ENCODE measurements at places on chromosomes 12 and 14.
A peak's percentile ranks its signal among the peaks of the same experiment; 100 is the strongest.

DNA sequence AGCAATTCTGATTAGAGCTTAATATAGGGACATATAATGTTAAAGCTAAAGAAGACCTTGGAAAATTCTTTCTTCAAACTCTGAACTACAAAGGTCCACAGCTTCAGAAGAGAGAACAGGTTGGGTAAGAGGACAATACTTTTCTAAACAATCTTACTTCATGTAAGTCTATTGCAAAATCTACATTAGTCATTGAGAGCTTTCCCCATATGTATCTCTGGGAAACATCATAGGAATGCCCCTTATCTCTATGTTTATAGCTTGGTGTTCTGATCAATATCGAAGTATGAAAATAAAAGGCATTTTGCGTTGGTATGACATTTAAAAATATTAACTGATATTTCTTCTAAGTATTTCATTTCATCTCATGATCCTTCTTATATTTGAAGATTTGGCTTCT is 962.6 kb downstream of the AACS start:
- no peak for DNase-seq

DNA sequence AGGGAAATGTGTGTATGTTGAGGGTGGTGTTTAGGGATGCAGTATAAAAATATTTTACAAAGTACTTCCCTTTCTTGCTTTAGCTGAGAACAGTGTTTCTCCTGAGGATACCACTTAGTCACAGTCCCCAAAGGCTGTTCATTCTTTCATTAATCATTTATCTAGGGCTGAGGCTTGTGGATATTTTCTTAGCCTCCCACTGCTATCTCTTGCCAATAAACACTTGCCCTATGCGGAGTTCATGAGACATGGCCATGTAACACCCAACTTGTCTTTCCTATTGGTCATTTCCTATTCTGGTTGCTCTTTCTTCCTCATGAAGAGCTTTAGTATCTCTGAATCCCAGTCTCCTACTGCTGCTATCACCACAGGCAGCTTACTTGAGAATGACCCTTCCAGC is 75.1 kb downstream of the ETNK1 start:
- peak; percentile 80 for DNase-seq

GRCh38 chr12:82793751-82794281 is 107.1 kb downstream of the TMTC2 start:
- no peak for DNase-seq

DNA sequence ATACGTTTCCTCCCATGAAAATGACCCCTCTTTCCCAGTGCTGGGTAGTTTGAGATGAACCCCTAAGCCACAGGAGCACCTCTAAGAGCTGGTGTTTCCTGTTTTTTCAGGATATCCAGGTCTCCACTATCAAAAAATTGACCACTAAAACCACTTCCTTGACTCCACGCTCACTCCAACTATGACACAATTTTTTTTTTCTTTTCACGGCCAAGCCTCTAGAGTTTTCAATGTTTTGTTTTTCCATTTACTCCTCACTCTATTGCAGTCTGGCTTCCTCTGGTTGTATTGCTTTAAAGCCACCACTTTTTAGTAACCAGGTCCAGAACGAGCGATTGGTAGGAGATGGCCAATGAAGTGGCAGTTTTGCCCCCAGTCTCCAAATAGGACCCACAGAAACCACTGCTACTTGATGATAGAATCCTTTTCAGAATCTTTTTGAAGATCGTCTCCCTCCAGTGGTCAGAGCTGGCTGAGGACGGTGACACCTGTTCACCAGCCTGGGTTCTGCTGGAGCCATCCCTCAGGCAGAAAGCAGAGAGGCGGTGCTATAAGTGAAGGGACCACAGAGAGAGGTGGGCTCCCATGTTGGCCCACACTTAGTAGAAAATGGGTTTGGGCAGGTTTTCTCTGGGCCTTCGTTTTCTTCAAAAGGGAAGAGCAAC is 454.4 kb downstream of the VRK1 start:
- DNase-seq = no peak

DNA sequence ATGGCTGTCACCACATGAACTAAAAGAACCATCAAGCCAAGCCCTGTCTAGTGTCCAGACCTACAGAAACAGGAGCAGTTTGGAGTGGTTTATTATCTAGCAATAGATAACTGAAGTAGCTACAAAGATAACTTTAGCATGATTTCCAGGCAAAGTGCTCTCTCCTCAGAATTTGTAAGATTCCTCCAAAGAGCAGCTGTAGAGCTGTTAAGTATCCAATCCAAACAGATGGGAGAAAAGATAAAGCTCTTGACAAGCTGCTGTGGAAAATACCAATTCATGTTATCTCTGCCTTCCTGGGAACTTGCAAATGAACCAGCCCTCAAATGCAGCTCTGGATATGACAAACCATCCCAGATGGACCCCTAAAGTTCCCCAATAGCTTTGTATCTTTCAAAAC is 78.9 kb upstream of the RESF1 start:
- DNase-seq = no peak

- DNase-seq = peak; percentile 8
Measured at GRCh38 chr12:88763536-88764100, 183.3 kb upstream of the KITLG start.

- DNase-seq = no peak
Measured at GRCh38 chr14:105187935-105188524, 6.9 kb upstream of the NUDT14 start.

- no peak for DNase-seq
Measured at GRCh38 chr12:66800046-66800445, 121.2 kb upstream of the GRIP1 start.

DNA sequence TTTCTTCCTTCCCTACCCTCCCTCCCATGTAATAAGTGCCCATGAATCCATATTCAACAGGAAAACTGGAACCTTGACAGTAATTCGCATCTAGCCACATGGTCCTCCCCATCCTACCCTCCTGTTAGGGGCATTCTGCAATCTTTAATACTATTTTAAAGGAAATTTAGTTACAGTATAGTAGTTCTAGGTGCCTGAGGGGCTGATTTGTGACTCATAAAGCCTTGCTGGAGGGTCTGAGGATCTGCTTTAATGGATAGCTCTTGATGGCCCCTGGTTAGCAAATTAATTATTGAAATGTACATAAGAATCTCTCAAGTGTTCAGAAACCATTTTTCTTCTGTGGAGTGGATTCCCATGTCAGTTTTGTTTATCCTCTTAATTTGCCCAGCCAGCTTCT is 54.1 kb downstream of the ESRRB start:
- no peak for DNase-seq

DNA sequence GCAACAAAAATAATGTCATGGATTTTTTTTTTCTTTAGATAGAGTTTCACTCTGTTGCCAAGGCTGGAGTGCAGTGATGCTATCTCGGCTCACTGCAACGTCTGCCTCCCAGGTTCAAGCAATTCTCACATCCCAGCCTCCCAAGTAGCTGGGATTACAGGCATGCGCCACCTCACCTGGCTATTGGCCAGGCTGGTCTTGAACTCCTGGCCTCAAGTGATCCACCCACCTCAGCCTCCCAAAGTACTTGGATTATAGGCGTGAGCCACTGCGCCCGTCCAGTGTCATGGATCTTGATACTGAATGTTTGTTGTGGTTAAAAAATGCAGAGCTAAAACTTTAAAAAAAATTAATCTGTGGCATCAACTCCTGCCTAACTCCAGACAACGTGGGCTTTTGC is 107.8 kb upstream of the PTPRB start:
- no peak for DNase-seq

- DNase-seq = no peak
Measured at GRCh38 chr14:79652513-79653307, 558.6 kb downstream of the DIO2 start.

DNA sequence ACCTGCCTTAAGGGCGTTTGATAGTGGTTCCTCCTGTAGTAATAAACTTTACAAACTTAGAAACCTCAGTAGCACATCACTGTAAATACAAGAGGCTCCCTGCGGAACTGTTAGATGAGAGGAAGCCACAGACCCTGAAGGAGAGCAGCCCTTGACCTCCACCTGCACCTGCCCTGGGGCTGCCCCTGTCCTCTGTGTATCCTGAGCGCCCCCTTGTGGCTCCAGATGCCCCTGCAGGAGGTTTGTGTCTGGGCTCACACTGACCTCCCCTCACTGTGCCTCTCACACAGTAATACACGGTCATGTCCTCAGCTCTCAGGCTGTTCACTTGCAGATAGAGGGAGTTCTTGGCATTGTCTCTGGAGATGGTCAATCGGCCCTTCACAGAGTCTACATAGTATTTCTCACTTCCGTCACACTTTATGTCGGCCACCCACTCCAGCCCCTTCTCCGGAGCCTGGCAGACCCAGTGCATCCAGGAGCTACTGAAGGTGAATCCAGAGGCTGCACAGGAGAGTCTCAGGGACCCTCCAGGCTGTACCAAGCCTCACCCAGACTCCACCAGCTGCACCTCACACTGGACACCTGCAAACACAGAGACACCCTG is 1059.8 kb downstream of the TMEM121 start:
- no peak for DNase-seq

DNA sequence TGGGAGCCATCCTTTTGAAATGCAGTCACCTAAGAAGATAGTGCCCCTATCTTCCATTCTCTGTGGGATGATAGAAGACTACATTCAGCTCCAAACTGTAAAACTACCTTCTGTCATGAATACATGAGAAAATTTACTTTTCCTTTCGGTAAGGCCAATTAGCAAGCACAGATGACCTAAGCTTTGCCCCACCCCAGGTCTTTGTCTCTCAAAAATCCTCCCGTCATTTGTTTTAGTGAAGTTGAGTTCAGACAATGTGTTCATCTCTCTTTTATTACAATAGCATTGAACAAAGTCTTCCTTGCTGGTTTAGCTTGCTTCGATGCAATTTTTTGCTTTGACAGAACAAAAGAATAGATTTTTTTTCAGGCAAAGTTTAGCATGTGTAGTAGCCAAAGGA is 18.2 kb upstream of the FSCB start:
- no peak for DNase-seq

DNA sequence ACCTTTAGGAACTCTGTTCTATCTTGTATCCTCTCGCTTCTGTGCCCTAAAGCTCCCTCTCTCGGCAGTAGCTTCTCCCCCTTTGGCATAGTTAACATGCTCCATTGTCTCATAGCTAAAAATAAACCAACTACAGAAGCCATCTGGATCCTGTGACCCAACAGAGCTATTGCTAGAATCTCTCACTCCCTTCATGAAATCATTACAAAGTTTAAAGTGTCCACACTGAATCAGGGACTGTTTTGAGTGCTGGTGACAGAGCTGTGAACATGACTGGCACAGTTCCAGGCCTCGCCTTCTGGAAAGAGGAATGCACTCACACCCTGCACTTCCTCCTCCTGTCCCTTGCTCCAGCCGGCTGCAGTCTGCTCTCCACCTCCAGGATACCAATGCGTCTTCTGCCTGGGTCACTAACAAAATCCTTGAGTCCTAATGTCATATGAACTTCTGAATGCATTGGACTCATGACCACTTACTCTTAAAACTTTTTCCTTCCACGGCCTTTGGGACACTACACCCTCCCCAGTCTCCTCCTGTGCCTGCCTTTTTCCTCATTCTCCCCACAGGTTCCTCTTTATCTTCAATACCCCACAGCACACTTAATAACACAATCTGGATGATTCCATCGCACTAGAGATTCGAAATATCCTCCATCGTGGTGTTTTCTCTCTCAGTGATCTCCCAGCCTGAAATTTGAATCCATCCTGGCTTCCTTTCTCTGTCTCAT is 13.2 kb downstream of the PLBD1 start:
- DNase-seq = peak; percentile 16

DNA sequence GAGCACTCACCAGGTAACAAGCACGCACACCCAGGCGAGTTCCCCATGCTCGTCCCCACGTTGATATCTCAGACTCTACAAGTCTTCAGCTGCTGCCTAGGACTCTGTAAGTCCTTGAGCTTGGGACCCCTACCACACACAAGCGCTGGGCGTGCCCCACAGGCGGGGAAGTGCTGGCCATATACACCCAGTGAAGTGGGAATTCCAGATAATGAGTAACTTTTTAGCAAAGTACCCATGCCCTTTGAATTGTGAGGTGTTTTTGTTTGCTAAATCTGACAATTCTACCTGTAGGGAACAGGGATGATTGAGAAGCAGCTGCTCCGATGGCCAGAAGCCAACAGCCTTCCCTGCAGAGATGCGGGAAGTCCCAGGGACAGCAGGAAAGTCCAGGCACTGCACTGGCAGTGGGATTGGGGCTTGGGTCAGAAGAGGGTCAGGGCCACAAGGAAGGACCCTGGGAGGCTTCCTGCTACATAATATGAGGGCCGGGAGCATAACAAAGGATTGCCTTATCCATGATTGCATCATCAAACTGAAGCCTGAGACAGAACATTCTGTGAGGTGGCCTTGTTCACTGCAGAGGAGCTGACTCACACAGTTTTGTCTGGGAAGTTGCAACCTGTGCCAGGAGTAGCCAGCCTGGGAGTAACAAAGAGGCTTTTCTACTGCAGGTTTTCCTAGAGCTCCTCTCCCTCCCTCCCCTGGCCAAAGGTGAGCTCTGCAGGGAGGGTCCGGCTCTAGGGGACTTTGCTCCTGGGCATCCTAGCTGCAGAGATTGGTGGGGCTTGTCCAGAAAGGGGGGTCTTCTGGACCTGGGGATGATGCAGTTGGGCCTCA is 13.2 kb upstream of the SERPINA3 start:
- peak; percentile 99 for DNase-seq

DNA sequence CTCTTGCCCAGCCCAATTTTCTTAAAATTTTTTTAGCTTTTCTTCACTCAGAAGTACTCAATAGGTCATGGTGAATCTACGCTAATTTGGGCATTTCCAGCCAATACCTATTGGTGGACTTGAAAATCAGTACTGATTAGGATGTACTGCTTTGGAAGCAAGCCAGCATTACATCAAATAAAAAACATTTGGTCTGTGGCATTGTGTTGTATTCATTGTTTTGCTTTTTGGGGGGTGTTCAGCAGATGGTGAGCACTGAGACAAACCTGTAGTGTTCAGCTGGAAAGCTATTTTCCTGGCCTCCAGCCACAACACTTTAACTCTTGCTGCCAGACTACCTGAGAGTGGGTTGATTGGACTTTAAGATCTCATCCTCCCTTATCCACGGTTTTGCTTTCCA is 4.0 kb downstream of the MAPKAPK5 start:
- peak; percentile 38 for DNase-seq

DNA sequence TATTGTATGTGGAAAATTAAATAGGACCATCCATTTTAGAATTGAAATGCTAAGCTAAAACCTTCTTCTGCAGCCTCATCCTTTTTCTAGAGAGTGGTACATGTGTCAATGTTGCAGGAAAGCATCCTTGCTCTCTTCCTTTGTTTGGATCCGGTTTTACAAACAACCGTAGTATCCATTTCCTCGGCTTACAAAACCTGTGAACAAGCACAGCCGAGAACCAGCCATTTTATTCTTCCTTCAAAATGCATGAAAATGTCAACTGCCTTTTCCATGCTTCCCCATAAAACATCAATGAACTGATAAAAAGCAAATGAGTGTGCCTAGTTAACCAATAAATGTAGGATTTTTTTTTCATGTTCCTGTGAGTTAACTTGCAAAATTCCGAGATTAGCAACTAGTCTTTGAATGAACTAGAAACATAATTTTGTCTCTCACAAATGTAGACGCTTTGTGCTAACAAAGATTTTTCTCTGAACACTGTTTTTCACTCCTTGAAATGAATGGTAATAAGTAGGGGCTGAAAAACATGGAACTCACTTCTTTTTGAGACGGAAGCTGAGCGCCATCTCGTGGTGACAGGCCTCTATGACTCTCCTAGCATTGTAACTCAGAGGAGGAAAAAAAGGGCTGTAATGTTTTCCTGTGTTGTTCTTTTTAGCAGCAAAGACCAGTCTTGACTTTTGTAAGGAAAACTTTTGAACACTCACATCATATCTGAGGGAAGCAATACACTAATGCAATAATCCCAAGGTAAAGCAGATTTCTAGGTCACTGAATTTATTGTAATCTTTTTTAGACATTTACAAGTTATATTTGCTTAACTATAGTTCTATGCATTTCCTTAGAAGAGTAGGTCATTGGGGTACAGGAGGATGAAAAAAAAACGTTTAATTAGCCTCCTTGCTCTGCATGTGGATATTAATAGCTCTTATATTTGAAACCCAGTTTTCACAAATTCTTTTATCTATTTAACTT is 157.4 kb upstream of the FOXG1 start:
- peak; percentile 68 for DNase-seq
